ENCODE measurements at places on chromosomes 13 and 19.

DNA sequence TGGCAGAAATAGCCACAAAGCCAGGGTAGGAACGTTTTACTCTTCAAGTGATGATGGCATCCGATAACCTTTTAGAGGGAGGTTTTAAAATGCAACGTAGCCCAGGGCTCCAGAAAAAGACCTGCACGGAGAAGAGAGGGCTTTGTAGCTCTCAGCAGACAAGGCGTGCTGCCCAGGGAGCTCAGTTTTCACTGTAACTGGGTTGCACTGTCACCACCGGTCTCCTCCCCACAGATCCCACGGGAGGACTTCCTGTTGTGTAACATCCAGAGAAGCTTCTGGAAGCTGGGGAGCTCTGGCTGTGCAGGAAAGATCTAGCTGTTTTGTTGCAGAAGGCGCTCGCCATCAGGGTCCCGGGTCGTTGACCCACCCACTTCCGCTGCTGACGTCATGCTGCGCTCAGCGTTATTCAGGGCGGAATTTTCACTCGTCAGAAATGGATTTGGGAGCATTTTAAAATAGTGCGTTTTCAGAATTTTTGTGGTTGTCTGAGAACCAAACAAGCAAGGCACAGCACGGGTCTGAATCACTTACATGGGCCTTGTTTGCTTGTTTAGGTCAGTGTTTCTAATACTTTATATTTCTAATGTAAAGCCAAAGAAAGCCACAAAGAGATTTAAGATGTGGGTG is 50.8 kb downstream of the ATP11A start:
- DNase-seq = no peak

- DNase-seq = peak; percentile 24
These were observed 16.3 kb upstream of the TSPAN16 start for GRCh38 chr19:11279505-11280236.

GRCh38 chr19:3821156-3821555 is 35.0 kb upstream of the MATK start:
- no peak for DNase-seq

DNA sequence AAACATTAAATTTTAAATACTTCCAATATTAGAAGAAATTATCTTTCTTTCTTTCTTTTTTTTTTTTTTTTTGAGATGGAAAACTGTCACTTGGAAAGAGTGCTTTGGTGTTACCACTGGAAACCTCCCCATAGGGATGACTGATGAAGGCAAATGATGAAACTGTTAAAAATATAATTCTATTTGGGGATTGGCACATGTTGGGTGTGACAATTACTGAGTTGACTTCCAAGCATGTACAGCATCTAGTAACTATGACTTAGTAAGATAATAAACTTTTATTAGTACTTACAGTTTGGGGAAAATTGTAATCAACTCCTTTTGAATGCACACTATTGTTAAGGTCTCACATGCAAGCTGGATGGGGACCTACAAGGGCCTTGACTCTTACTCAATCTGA is 592.5 kb downstream of the KCTD12 start:
- DNase-seq = no peak

DNA sequence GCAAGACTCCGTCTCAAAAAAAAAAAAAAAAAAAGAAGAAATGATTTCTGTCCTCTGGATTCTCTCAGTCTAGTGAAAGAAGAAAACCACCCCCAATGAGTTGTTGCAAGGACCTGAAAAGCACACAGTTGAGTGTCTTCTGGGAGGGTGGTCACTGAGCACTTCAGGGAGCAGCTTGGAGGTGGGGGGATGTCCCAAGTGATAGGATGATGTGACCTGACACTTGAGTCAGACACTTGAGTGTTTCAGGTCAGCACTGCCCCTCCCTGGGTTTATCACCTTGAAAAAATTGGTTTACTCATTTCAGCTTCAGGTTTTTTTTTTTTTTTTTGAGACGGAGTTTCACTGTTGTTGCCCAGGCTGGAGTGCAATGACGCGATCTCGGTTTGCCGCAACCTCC is 63.2 kb downstream of the ZNF823 start:
- no peak for DNase-seq

GRCh38 chr13:46667687-46668281 is 114.8 kb downstream of the LRCH1 start:
- no peak for DNase-seq

- no peak for DNase-seq
These were observed 9.3 kb downstream of the EBPL start for GRCh38 chr13:49681842-49682435.

DNA sequence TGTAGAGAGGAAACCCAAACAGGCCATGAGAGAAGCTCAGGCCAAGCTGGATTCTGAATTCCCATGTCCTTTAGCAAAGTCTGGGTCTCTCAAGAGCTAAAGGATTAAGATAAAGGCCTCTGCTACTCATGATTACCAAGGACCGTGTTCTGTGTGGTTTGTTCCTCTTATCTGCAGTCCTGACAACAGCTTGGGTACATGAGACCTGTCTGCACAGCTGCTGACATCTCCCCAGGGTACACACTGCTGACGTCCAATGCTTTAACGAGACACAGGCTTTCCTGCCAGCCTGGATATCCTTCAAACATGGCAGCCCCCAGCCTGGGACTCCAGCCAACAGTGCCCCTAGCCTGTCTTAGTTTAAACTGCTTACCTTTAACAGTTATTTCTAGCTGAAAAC is 211.0 kb downstream of the SLC7A1 start:
- DNase-seq = no peak

DNA sequence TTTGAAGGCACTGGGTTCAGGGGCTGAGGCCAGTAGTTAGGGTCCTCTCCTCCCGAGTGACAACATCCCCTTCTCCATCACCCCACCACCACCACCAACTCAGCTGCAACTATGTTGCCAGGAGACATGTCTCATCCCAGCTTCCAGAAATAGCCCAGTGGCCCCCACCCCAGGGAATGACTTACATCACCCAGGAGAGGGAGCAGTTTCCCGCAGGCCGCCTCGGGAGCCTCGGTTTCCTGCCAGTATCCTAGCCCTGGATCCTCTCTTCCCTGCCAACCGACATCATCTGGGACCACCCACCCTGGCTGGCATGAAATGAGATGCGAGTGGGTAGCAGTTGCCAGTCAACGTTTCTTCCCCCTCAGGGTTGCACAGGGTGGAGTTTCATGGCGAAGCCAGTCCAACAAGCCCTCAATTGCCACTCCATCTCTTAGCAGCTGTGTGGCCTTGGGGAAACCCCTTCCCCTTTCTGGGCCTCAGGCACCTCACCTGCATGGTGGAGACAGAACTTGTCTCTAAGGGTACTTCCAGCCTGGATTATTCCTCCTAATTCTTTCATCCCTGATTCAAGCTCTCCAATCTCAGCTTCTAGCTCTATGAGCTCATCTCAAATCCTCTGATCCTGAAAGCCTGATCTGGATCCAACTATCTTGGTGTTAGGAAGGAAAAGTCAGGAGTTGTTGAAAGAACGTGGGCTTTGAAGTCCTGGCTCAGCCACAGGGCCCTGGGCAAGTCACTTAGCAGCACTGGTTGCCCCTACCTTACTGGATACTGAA is 3.9 kb upstream of the GSK3A start:
- no peak for DNase-seq

DNA sequence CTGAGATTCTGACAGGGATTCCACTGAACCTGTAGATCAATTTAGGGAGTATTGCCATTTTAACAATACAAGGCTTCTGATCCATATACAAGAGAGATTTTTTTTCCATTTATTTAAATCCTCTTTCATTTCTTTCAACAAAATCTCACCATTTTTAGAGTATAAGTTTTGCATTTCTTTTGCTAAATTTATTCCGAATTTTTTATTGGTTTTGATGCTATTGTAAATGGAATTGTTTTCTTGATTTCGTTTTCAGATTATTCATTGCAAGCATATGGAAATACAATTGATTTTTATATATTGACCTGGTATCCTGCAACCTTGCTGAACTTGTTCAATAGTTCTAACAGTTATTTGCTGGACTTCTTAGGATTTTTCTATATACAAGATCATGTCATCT is 18.4 kb downstream of the LEUTX start:
- DNase-seq = no peak

DNA sequence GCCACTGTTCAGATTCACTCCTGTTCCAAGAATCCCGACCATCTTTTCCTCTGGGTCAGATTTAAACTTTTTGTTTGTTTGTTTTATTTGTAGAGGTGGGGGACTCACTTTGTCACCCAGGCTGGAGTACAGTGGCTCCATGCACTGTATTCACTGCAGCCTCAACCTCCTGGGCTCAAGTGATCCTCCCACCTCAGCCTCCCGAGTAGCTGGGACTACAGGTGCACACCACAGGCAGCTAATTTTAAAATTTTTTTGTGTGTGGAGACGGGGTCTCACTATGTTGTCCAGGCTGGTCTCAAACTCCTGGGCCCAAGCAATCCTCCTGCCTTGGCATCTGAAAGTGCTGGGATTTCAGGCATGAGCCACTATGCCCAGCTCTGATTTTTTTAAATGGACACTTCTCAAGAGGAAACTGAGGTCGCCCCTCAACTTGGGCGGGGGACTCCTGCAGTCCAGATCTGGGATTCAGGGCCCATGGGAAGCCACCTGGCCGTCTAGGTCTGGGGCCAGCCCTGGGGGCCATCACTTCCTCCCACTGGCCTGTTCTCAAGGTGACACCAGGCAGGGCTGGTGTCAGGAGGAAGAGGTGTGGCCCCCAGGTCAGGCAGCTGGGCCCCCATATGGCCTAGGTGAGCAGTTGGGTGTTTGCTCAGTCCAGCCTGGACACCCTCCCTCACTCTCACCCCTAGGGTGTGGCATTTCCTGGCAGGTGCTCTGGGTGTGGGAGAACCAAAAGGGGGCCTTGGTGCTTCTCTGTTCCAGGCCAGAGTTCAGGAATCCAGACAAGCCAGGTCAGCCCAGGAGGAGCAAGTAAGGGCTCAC is 1.3 kb downstream of the B3GNT3 start:
- DNase-seq = no peak

GRCh38 chr13:20221772-20222171 is 10.3 kb downstream of the GJB6 start:
- no peak for DNase-seq

DNA sequence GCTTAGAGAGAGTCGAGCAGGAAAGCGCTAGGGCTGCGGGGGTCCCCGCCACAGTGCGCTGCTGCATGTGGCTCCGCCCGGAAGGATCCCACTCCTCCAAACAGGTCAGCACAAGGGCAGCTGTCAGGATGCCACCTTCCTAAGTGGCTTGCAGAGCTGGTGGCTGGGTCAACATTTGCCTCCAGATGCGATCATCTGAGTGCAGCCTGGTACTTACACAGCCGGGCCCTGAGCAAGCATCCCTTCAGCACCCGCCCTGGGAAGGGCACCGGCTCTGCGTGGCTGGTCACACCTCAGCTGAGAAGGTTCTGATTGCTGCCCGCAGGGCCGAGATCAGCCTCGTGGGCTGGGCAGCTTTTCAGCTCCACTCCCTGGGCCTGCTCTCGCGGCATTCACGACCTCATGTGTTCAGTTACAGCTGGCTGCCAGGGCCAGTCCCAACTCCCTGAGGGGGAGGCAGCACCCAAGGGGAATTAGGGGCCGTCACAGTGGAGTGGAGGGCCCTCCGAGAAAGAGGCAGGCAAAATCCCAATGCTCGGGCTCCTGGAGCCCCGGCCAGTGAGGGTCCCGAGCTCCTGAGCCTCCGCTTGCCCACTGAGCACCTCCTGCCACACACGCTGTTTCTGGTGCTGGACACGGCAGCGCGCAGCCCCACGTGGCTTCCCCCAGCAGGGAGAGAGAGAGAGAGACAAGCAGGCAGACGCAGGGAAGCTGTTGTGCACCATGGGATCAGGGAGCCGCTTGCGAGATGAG is 26.8 kb downstream of the AP1M1 start:
- DNase-seq = no peak

GRCh38 chr13:95115525-95115924 is 185.7 kb downstream of the ABCC4 start:
- DNase-seq = no peak

DNA sequence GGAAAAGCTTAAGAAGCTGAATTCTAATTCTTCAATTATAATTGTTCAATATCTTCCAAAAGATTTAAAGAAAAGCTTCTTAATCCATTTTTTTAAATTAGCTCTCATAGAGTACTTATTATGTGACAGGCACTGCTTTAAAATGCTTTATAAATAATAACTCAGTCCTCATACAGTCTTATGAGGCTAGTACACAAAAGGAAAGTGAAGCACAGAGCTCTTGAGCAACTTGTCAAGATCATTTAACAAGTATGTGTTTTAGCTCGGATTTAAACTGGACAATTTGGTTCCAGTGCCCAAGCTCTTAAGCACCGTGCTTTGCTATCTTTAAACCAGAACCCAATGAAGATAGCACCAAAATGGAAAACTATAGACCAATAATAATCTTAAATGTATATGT is 106.1 kb downstream of the DHRS12 start:
- DNase-seq = no peak

GRCh38 chr13:113648216-113648610 is 9.8 kb downstream of the ATP4B start:
- DNase-seq = no peak

DNA sequence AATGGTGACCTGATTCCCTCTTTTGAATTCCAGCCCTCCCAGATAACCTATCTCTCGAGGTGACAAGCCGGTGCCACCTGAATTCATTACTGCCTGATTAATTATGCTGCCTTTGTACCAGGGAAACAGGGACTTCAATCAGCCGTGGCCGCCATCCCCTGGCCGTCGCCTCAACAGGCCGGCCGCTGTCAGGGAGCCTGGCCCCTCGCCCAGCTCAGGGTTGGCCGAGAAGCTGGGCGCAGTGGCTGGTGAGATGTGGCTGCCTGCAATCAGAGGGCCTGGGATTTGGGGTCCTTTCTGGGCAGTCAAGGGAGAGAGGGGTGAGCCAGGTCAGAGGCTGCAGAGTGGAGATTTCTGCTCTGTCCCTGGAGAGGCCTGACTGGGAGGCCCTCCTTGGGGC is 91.2 kb downstream of the KCTD15 start:
- DNase-seq = no peak

DNA sequence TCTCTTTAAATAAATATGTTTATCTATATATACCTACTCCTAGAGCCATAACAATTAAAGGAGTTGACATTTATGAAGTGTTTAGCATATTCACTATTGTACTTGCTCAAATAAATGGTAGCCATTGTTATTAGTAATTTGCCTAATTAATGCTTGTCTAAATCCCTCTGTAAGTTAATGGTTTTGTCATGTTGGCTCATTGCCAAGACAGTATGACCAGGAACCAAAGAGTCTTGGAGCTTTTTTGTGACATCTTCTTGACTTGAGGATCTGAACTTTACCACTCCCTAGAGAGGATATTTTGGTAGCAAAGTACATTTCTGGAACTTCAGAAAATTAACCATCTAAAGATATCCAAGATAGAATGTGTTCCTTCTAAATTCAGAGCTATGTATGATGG is 15.5 kb downstream of the FRY start:
- no peak for DNase-seq
